AG10803 (cell line): ENCODE measurements at places on chromosomes 2 and 18.

DNA sequence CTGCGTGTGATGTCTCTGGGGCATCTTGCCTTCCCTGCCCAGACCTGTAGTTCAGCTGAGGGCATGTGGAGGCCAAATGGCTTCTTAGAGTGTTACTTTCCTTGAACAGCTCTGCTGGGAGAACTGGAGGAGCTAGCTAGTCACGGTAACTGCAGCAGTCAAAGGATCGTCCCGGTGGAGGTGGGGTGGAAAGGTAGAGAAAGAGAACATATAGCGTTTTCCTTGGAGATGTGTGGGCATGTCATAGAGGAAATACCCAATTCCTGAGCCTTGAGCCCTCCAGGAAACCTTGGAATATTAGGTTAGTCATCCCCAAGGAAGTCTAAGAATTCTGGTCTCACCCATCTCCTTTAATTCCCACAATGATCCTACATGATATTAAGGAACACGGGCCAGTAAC is 33.5 kb upstream of the IL37 start:
- DNase-seq = peak; percentile 51

GRCh38 chr2:134324947-134325346 is 71.1 kb downstream of the MGAT5 start:
- no peak for DNase-seq

DNA sequence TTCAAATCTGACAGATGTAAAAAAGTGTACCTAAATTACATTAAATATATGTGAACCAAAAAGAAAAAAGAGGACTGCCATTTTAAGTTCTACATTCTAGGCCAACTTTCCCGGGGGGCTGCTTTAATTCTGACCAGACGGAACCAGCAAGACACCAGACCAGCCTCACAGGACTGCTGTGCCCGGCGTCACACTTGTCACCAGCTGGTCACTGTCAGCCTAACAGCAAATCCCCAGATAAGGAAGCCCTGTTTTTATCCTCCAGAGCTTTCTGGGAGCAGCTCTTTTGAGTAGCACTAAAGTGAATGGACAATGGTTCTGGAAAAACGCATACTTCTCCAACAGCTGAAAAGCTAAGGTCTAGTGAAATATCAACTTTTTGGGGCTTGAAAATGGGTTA is 35.6 kb downstream of the CYB5A start:
- no peak for DNase-seq

GRCh38 chr2:234468503-234468902 is 28.4 kb downstream of the ARL4C start:
- no peak for DNase-seq

DNA sequence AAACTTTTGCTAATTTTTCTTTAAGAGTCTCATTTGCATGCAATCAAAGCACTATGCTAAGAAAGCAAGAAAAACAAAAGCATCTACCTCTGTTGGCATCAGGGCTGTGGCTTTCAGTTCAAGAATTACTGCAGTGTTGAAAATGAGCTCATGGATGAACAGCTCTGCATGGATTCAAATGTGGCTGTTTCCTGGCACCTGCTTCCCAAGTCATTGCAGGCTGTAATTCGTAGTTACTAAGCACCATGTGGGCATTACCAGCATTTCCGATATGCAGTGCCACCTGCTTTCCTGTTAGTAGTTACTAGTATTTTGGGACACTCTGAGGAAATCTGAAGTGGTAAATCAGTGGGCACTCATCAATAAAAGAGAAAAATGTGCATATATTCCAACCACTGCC is 37.8 kb upstream of the FAM110C start:
- no peak for DNase-seq

DNA sequence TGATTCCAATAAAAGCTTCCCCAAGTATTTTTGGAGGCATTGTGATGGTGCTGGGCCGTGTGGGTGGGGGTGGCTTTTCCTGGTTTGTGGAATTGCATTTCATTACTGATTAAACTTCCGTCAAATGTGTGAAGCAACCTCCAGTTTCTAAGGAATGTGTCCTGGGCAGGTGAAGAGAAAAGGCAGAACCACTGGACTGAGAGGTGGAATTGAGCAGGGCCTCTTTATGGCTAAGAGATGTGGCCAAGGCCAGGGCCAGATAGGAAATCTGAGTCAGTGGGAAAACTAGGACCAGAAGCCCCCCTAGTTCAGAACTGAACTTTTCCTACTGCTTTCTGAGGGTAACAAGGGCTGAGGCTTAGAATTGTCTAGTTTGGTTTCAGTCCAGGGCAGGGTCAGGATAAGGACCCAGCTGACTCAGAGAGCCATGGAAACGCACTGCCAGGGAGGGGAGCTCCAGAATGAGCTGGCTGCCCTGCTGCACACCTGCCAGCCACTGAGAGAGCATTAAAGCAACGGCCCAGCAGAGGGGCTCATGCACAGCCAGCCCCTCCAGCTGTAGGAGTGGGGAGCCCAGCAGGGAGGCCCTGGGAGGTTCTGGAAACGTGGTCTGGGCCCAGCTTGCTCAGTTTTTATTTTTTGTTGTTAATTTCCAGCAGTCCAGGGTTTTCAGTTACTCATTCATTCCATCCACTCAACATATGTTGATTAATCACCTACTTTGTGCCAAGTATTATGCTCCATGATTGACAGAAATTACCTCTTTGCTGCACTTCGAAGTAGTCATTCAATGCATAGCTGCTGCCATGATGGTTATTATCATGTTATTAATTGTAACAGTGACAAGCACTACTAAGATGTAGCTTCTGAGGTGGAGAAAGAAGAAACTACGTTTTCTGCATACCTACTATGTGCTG is 156.1 kb downstream of the MSH2 start:
- no peak for DNase-seq

GRCh38 chr18:11496526-11497172 is 112.7 kb upstream of the SLC35G4 start:
- no peak for DNase-seq

- DNase-seq = no peak
Measured at GRCh38 chr2:163302141-163302540, 433.7 kb downstream of the FIGN start.

GRCh38 chr2:196289000-196289399 is 117.6 kb upstream of the STK17B start:
- DNase-seq = no peak

- peak; percentile 52 for DNase-seq
Measured at GRCh38 chr18:63974991-63975390, 5.1 kb downstream of the SERPINB8 start.

GRCh38 chr18:25093141-25093540 is 258.8 kb downstream of the ZNF521 start:
- DNase-seq = no peak

- DNase-seq = no peak
Measured at GRCh38 chr18:79944746-79945117, 6.7 kb downstream of the SLC66A2 start.

DNA sequence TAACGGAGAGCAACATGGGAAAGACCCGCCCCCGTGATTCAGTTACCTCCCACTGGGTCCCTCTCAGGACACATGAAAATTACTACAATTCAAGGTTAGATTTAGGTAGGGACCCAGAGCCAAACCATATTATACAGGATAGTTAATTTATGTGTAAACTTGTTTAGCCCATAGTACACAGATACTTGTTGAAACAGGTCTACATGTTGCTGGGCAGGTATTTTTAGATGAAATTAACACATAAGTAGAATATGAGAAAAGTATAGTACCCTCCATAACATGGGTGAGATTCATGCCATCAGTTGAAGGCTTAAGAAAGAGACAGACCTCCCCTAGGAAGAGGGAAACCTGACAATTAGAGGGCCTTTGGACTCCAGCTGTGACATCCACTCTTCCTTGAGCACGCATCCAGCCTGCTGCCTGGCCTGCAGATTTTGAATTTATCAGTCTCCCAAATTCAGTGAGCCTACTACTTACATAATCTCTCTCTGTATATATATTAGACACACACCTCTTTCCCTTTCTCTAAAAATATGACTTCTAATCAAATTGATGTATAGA is 463.5 kb upstream of the NETO1 start:
- no peak for DNase-seq

DNA sequence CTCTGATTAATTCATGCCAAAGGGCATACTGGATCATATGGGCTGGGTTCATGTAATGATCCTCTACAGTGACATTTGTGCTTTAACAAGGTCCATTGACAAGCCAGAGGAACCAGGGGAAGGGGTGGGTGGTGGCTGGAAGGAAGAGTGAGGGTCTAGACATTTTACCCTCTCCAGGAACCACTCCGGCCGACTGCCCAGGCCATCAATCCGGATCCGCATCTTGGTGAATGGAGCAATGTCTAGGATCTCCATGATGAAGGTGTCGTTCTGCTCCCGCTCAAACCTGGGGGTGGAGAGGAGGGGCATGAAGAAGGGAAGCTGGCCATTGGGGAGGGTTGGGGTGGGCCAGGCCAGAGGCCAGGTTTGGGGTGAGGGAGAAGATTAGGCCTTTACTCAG is 147.5 kb downstream of the LOXHD1 start:
- DNase-seq = no peak

- DNase-seq = peak; percentile 98
Measured at GRCh38 chr2:47072018-47072691, 83.0 kb downstream of the STPG4 start.
